ENCODE measurements at places on chromosomes 5 and 9.

DNA sequence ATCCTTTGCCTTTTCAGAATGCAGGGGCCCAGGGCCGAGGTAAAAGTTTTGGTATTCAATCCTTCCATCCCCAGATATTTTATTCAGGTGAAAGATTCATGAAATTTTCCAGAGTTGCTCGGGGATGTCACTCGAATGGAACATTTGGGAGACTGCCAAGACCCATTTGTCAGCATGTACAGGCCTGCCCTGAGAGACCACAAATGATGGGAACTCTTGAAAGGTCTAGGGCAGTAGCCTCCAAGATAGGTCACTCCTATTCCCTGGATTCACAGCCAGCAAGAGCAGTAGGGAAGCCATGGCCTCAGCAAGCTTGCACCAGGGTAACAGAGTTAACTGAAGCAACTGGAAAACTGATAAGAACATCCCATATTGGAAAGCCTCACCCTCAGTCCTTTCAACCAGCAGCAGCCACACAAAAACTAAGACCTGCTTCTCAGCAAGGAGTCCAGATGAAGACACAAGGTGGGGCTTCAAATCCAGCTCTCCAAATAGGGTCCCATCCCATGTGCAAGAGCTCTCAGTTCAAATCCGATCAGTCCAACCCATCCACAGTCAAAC is 12.5 kb downstream of the CARD6 start:
- DNase-seq: no peak

GRCh38 chr5:61744690-61745619 is 412.9 kb downstream of the ZSWIM6 start:
- no peak for DNase-seq

GRCh38 chr5:73351593-73351992 is 97.0 kb downstream of the FOXD1 start:
- DNase-seq: no peak

DNA sequence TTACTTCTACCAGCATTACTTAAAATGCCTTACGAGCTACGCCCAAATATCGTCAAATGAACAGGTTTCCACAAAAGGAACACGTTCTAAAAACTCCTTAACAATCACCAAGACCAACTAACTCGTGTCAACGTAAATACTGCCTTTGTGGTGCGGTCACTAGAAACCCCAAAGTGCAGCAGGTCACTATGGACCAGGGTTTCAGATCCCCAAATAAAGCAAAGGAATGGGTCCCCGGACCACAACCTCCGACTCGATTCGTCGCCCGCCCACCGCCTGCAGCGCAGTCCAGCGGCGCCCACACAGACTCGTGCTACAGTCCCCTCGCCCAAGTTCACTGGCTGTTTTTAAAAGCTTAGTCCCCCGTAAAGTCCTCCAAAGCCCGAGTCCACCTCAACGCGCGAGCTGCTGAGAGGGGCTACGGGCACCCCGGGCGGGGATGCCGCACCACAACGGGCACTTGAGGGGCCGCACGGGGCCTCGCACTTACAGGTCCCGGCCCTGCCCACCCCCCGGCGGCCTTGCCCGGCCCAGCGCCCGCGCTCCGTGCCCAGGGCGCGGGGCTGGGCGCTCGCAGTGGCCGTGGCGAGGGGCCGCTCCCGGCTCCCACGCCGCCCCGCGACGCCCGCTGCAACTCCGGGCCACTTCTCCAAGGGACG is 1.1 kb downstream of the NFIB start:
- no peak for DNase-seq

DNA sequence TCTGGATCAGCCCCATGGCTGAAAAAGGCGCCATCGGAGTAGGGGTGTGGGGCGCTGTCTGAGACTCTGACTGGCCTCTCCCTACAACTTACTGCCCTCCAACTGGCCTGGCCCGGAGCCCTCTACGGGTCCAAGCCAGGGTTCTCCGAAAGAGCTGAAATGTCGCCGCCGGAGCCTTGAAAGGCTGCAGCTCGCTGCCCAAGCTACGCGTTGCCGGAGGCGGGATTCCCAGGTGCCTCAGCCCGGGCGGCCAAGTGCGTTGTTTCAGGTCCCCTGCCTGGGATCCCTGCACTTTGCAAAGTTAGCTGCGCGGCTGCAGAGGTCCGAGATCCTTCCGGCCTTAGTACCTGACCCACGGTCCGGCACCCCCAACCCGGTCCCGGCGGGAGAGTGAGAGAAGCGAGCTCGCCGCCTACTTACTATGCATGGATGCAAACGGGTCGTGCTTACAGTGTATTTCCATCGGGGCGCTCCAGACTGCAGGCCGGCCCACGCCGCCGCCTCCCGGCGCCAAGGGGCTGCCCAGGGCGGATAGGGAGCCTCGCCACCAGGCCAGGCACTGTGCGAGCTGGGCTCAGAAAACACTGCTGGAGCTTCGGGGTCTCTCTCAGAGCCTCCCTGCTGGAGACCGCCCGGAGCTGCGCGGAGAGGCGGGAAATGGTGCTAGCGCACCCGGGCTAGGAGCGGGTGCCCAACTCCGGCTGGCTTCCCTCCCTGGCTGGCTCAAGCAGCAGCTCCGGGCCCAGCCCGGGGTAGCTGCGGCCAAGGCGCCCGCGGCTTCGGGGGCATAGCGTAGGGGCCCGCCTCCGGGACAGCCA is 7.7 kb downstream of the PAX5 start:
- DNase-seq: no peak

DNA sequence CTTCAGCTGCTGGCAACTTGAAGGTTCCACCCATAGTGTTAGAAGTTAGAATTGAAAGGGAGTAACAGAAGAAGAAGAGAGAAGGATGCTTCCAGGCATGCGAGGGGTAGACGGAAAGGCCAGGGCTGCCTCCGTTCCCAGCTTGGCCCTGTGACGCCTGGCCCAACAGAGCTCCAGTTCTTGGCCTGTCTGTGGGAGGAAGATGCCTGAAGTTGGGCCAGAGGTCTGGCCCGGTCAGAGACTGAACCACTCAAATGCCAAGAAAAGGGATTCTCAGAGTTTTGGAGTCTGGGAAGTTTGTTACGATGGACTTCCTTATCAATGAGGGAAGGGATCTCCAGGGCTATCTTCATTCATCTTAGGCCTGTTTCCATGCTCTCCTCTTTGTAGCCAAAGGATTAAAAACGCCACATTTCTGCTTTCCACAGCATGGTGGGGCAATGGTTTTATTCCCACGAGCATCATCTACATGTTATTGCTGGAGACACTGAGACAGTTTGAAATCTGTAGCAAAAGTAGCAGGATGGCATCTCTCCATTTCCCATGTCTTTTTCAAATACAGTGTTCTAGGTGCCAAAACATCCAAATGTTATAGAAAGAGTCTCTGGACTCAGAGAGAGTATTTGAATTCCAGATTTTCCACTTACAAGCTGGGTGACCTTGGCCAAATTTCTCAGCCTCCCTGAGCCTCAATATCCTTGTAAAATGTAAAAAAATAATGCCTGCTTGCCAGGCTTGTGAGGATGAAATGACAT is 65.4 kb upstream of the ANKRD55 start:
- no peak for DNase-seq

GRCh38 chr5:3852161-3852916 is 256.7 kb downstream of the IRX1 start:
- DNase-seq: no peak
